ENCODE measurements at places on chromosomes 7 and 10.

DNA sequence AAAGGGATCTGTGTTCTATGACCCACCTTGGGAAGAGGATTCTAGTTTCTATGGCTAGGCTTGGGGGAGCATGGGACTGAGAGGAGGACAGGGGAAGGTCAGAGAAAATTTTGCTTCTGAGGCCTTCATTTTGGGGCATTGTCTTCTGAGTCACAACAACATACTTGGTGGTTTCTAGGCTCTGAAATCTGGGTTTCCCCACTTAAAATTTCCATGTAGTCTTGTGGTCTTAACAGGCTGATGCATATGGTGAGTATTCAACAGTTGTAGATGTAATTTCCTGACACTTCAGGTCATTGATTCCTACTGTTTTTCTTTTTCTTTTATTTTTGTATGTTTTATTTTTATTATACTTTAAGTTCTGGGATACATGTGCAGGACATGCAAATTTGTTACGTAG is 88.5 kb downstream of the ANKRD7 start:
- DNase-seq = no peak

GRCh38 chr10:87721781-87722180 is 62.1 kb downstream of the PAPSS2 start:
- DNase-seq = no peak

DNA sequence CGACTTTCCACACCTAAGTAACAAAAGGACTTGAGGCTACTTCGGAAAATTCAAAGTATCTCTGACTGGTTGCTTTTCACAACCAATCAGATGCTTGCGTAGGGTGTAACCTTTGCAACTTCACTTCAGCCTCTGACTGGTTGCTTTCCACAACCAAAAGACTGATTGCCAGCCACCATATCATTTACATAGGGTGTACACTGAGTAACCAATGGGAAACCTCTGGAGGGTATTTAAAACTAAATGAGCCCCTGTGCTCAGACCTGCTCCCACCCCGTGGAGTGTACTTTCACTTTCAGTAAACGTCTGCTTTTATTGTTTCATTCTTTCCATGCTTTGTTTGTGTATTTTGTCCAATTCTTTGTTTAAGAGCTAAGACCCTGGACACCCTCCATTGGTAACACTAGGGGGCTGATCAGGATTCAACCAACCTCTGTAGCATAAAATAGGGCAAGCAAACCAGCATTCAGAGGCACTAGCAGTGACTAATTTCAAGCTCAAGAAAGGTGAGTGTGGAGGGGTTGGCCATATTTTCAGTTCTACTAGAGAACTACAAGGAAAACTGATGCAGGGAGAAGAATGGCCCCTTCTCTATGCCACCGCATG is 390.8 kb downstream of the POM121L12 start:
- no peak for DNase-seq

- peak; percentile 40 for DNase-seq
Measured at GRCh38 chr7:146635205-146636032, 518.8 kb downstream of the CNTNAP2 start.

DNA sequence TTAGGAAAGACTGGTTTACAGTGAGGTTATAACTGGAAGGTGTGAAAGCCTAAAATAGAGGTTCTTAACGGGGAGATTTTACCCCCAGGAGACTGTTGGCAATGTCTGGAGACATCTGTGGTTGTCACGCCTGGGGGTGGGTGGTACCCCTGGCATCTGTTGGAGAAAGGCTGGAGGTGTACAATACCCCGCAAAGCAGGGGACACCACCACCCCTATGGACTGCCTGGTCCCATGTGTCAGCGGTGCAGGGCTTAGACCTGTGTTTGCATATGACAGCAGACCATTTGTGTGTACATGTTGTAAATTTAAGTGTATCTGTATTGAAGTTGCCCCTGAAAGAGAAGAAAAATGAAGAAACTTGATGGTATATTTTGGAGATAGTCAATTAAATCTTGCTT is 9.8 kb downstream of the LRRC27 start:
- no peak for DNase-seq

DNA sequence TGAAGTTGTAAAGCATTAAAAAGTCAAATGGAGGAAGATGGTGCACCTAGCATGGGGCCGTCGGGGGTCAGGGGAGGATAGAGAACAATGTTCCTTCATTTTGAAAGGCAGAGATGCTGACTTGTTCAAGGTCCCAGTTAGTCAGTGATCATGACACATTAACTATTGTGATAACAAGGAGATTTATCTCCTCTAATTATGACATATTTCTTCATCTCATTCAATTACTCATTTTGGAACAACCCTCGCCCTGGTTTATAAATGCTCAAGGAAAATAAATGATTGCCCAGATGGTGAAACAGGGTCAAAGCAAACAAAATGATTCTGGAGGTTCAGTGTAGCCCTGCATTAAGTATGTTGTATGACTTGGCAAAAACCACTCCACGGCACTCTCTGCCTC is 106.2 kb downstream of the ITIH5 start:
- no peak for DNase-seq

All from NCI-H526 treated with DMSO at 0.1 percent for 48 hours (cell line).